GM23248 (cell line): ENCODE measurements at places on chromosomes 7 and 10. TPM values are rescaled to one million over a fixed set of nuclear protein-coding genes. Genes with fewer than 3 reads are reported as not detected.

PHYHIPL gene
- not detected in 2 replicates for polyA plus RNA-seq

HYAL4 gene
- polyA plus RNA-seq, result not detected in 2 replicates

SNX8 gene
- polyA plus RNA-seq, result 36.8 and 44.4 TPM in 2 replicates

NXPH1 gene
- not detected in 2 replicates for polyA plus RNA-seq

DNA sequence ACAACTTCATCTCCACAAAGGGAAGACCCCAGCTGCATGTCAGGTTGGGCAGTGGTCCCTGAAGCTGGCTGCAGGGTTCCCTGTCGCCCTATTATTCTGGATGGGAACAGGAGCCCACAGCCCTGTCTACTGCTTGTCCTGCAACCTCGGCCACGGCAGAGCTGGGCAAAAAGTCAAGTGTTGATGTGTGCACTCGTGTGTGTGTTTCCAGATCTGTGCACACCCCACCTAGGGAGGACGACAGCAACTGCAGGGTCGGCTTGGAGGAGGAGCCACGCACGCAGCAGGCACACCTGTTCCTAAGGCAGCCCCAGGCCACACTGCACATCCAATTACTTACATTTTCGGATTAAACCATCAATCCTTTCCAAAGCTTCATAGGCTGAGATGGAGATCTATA is 23.6 kb downstream of the PITRM1 start:
- H3K27me3 ChIP-seq, result no peaks in the 10 kb centered on the region
- no peak for DNase-seq
- no peak overlapping the region for H3K4me3 ChIP-seq
- peaks cover 70% of the 10 kb centered on the region for H3K36me3 ChIP-seq
- H3K27ac ChIP-seq, result no peak overlapping the region

- no peaks in the 10 kb centered on the region for H3K36me3 ChIP-seq
- no peak overlapping the region for H3K27ac ChIP-seq
- H3K4me3 ChIP-seq, result no peak overlapping the region
- peaks cover 36% of the 10 kb centered on the region for H3K4me1 ChIP-seq
- peak; percentile 43 for DNase-seq
These were observed 7.8 kb upstream of the LIPM start for GRCh38 chr10:88794731-88795130.

DNA sequence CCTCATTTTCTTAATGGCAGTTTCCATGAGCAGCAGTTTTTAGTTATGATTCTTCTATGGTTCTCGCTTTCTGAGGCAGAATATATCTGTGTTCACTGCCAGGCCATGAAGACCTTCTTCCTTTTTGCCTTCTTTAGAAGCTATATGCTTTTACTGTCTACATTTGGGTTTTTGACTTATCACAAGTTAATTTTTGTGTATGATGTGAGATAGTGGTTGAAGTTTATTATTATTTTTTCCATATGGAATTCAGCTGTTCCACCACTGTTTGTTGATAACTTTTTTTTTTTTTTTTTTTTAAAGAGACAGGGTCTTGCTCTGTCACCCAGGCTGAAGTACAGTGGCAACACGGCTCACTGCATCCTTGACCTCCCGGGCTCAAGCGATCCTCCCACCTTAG is 44.5 kb downstream of the INPP5A start:
- H3K4me3 ChIP-seq, result no peak overlapping the region
- DNase-seq, result no peak
- no peak overlapping the region for H3K27ac ChIP-seq
- no peaks in the 10 kb centered on the region for H3K36me3 ChIP-seq

DNA sequence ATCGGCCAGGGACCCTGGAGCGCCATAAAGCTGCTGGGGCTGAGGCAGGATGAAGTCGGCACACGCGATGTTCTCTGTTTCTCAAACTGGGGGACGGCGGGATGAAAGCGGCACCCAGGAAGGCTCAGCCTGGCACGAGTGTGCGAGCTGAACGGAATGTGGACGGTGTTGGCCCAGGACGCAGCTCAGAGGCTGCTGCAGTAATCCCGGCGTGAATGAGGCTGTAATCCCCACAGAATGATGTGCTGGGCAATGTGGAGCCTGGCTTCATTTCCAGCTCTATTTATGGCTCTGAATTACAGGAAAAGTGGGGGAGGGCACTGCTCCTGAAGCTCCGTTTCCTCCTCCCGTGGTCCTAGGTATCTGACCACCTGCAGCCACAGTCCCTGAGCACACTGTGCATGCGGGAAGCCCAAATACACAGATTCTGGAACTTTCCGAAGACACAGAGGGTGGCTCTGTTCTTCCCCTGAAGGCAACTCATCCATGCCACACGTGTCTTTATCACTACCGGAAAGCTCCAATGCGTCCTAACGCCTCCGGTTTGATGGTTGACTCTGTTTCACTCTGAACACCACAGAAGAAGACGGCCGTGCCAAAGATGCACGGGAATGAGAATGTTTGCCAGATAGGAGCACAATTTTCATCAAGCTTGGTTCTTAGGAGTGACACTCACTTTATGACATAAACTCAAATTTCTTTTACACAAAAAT is 37.6 kb downstream of the KLF6 start:
- DNase-seq, result no peak
- no peak overlapping the region for H3K27ac ChIP-seq
- H3K36me3 ChIP-seq, result no peaks in the 10 kb centered on the region
